ENCODE measurements at places on chromosomes 16 and 17.
A peak's percentile ranks its signal among the peaks of the same experiment; 100 is the strongest.

DNA sequence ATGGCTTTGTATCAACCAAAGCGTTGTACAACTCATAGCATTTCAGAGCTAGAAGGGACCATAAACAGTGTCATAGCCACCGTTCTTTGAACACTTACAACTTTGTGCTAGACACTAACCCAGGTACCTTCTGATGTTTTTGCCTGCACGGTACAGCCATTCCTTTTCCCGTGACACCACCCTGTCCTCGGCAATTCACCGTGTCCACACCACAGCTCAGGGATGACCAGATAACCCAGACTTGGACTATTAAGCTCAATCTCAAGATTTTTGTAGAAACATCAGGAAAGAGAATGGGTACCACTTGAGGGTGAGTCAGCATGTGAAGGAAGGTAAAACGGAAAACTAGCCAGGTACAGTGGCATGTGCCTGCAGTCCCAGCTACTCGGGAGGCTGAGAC lies 9.8 kb upstream of the CBFB start:
- peak; percentile 29 for DNase-seq

GRCh38 chr16:67834242-67834614 lies 7.9 kb upstream of the THAP11 start:
- DNase-seq: no peak

DNA sequence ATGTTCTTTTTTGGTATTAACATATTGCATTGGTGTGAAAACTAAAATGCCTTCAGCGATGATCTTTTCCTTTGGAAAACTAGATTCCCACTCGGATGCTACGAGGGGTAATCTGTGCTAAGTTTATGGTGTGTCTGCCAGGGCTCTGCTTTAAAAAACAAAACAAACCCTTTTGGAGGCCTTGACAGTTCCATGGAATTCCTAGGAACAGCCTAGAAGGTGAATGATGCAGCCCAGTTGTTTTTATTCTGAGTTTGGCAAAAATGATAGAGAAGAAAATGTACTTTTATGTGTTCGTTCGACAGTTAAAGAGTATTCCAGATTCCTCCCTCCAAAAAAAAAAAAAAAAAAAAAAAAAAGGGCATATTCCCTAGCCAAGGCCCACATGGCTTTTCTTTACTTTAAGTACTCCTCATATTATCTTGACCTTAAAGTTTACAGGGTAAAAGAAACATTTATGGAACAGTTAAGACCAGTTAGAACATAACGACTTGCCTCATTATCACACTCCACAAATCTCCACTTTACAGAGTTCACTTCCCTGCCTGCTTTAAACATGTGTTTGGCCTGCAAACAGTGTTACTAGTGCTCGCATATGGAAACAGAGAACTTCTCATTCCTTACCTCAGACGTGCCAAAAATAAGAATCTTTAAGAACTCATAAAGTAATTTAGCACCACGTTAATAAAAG lies 159.1 kb downstream of the WWOX start:
- no peak for DNase-seq

GRCh38 chr17:58337210-58337599 lies 8.6 kb upstream of the TSPOAP1 start:
- peak; percentile 73 for DNase-seq

GRCh38 chr17:80807882-80808281 lies 183.8 kb upstream of the CHMP6 start:
- DNase-seq: peak; percentile 7

DNA sequence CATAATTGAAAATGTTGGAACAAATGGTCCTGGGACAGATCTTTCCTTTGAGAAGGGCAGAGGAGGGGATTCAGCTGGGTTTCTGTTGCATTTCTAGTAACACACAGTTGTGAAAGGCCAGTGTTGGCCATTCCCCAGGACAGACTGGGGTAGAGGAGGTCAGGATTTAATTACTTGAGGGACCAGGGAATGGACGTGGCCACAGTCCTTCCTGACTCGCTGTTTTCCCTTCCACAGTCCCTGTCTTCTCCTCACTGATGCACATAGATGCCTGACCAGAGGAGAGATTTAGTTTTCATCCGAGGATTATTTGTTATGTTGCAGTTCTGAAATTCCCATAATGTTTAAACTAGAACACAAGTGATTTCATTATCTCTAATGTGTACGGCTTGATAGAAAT lies 25.2 kb upstream of the HEATR6 start:
- DNase-seq: no peak

GRCh38 chr16:57476546-57477410 lies 9.5 kb downstream of the DOK4 start:
- DNase-seq: no peak

GRCh38 chr17:44112284-44113280 lies 10.9 kb downstream of the HDAC5 start:
- DNase-seq: peak; percentile 58

- DNase-seq: peak; percentile 69
These were observed 20.8 kb downstream of the TRPV2 start for GRCh38 chr17:16435925-16436886.

GRCh38 chr16:69859105-69859989 lies 91.8 kb upstream of the CLEC18A start:
- peak; percentile 64 for DNase-seq

DNA sequence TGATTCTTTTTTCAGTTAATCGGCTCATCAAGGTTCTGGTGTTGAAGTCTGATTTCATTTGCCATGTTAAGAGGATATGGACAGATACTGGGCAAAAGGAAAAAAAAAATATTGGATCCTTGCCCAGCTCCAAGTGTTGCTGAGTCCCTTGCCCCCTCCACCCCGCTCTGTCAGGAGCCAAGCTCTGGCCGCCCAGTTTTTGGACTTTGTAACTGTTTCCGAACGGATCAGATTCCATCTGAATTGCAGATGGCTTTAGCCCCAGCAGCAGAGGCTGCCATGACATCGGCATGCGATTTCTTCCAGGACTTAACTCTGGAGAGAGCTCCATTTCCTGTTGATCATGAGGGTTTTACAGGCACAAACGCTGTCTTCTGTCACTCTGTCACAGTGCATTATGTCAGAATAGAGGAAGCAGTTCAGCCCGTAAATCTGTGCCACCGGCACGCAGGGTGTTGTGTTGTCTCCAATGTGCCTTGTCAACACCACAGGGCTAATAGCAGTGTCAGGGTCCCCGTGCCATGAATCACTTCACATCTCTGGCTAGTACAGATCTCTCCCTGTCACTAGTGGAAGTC lies 615.6 kb downstream of the MAF start:
- peak; percentile 81 for DNase-seq

- no peak for DNase-seq
These were observed 40.5 kb downstream of the C16orf82 start for GRCh38 chr16:27107185-27107592.

- peak; percentile 88 for DNase-seq
These were observed 19.6 kb upstream of the P2RX1 start for GRCh38 chr17:3935825-3936355.

DNA sequence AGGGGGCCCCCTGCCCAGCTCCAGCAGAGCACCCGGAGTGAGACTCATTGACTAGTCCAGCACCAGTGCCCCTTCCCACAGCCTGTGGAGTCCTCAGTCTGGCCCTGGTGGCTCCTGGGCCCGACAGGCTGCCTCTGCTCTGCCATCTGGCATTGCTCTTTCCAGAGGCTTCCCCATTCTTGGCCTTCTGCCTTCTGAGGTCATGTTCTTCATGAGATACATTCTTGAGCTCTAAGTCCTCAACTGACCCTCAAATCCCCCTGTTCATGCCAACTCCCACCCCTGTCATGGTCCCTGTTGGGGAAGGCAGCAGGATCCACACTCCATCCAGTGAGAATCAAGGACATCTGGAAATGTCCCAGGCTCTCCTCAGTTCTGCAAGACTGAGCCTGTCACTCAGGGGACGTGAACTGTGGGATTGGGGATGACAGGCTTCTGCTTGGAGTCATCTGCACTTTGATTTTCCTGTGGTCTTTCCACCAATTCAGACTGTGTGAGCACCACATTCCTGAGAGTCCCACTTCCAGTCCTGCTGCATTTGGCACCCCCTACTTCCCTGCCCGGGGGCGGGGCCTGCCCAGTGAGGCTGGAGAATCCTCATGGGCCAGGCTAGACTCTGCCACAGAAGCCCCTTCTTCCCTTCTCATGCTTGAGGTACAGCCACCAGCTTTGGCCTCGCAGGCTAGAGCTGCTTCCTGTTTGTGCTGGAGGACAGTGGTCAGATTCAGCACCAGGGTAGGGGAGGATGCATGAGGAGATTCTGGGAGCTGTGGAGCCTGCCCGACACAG lies 2.7 kb downstream of the TRPV2 start:
- DNase-seq: peak; percentile 92

DNA sequence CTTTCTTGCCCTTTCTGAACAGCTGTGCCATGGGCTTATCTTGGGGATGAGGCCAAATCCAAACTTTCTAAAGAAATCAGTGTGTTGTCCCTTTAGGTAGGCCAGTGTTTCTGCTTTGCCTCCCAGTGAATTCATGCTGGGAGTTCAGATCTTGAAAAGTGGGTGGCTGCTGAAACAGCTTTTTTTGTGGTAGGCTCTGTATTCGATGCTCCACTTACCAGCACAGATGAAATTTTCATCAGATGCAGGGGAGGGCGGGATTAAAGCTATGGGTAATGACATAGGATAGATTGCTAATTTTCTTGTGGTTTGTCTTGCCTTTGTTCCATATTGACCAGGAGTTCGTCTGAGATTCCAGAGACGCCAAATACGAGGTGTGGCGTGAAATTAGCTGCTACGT lies 2.8 kb downstream of the SOCS7 start:
- DNase-seq: no peak

GRCh38 chr17:38667099-38667786 lies 7.5 kb downstream of the EPOP start:
- DNase-seq: peak; percentile 92

GRCh38 chr17:45755050-45755449 lies 29.1 kb upstream of the CRHR1 start:
- no peak for DNase-seq

- peak; percentile 86 for DNase-seq
These were observed 2.5 kb upstream of the CCL2 start for GRCh38 chr17:34252444-34253138.

DNA sequence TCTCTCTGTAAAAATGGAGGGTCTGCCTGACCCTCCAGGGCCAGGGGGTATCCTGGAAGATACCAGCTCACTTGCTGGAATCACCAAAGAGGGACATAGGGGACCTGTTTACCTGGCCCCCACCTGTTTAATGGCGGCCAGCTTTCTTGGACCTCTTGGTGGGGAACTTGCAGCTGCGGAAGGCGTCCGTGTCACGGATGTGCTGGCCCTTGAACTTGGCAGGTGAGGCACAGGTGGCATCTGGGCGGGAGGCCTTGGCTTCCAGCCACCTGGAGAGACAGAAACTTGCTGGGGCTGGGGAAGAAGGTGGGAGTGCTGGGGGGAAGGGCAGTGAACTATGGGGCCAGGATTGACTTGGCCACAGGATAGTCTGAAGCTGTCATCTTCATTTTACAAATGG lies 3.5 kb downstream of the CHAD start:
- DNase-seq: no peak

GRCh38 chr16:78324649-78325285 lies 225.3 kb downstream of the WWOX start:
- peak; percentile 70 for DNase-seq

DNA sequence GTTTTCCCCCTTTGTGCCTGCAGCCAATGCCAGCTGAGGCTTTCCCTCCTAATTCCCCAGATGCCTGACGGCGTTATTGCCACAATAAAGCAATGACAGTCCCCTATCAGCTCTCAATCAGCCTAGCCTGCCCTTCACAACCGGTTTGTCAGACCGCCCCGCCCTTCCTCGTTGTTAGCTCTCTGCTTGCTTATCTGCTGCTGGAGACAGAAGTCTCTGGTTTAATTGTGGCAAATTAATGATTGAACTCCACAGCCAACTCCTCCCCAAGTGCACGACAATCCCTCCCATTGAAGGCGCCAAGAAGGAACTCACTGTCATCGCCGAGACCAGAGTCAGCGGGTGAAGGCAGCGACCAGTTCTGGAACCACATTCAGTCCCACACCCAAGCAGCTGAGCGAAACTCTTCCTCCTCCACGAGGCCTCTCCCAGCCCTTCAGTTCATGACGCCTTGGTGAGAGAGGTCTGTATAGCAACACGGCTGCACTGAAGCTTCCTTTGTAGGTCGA lies 474.4 kb downstream of the SLC39A11 start:
- peak; percentile 97 for DNase-seq

DNA sequence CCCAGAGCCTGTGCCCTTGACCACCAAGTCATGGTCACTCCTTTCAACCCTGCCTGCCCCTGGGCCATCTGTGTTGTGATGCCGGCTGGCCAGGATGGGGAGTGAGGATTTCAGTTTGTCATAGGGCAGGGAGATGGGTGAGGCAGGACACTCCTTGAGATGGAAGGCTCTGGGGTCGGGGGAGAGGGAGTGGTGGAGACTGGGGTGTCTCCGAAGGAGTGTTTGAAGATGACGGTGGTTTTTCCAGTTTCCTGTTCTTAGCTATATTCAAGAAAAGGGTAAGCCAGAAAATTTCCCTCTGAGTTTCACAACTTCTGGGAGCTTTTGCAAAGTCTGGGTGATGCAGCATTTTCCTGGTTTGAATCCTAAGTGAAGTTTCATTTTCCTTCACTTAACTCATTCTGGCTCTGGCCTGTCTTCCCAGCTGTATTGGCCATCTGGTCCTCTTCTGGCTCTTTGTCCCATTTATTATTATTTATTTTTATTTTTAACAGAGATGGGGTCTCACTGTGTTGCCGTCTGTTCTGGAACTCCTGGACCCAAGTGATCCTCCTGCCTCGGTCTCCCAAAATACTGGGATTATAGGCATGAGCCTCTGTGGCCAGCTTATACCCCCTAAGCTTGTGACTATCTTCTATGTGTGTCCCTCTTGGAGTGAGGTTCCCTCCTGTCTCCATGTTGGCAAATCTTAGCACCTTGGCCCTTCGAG lies 27.7 kb downstream of the ABCC1 start:
- no peak for DNase-seq

Measured in islet precursor cell (in vitro differentiated cells).